ENCODE measurements at places on chromosomes 2 and 18. TPM values are rescaled to one million over a fixed set of nuclear protein-coding genes. Genes with fewer than 3 reads are reported as not detected.

DNA sequence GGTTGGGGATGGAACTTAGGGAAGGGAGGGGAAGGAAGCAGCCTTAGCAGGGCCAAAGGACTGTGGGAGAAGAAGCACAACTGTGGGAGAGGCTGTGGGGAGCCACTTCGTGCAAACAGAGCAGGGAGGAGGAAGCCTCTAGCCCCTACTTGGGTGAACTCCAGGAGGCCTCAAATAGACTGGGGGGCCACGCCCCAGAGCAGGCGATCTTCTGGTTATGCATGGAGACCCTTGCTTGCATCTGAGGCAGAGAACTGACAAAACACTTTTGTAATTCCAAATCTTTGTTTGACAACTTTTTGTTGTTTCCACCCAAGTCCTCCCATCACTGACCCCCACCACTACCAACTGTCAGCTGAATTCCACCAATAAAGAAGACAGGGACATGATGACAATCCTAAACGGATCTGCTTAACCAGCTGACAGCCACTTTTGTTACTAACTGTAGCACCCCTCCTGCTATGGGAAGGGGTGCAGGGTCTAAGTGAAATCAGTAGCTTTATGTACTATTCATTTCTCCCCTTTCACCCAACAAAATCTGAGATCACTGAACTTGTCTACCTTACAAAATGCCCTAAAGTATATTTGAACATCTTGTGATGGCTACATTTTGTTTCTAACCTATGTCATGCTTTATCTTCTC, 80.5 kb upstream of the CPO start:
- DNase-seq: no peak

DNA sequence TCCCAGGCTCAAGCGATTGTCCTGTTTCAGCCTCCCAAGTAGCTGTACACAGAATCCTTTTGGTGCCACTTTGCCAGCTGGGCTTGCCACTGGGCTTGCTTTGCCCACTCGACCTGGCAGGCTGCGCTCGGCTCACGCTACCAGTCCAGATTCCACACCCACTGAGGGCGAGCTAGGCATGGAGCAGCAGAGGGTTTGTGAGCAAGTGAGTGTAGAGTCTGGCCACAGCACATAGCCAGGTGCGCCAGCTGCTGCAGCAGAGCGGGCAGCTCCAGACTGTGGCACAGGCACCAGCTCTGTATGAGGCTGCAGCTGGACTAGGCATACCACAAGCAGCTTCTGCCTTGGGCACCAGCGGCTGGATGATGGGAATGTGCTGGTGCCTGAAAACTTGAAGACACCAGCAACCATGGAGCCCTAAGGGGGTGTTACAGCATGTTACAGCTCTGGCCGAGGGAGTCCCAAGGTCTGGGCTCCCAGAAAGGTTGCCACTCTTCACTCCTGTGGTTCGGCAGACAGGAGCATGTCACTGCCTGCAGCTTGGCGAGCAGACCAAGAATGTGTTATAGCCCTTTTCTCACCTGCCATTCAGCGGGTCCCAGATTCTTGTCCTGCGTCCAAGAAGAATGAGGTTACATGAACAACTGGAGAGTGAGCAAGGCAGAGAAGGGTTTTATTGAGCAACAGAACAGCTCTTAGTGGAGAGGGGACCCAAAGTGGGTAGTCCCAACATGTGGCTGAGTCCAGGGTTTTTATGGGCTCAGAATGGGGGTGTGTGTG, 12.9 kb downstream of the SMARCAL1 start:
- no peak for DNase-seq

GRCh38 chr2:182715121-182715891, 751 bp upstream of the DNAJC10 start:
- DNase-seq: no peak

DNA sequence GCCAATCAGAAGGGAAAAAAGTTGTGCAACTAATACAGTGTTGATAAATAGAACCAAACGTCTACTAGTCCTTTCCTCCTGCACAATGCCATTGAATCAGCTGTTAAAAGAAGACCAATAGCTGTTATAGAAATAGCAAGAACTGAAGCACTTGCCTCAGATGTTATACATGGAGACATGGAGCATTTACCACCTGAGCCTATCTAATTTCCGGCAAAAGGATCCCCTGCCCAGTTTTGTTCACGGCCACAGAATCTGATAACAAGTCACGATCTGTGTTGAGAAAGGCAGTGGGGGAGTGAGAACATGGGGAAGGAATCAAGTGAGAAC, 285.4 kb downstream of the ZEB2 start:
- no peak for DNase-seq

GRCh38 chr2:1988049-1988448, 243.7 kb upstream of the PXDN start:
- no peak for DNase-seq

DNA sequence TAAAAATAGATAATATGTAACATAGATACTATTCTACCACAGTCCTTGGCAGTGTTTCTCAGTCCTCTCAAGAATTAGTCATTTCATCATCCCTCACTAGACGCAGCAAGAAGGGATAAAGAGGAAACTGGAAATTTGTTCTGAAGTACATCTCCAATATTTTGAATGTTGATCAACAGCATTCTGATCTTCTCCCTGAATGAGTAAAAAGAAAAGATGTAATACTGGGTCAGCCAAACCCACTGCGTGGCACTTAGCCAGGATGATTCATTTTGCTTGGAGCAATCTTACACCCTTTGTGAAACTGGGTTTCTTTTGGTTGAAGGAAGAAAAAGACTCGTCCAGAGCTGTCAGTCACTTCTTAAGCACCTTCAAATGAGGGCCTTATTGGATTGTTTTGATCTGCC, 54.1 kb downstream of the TAF1B start:
- DNase-seq: peak; percentile 88

- no peak for DNase-seq
Measured at GRCh38 chr18:46458472-46458871, 198.5 kb downstream of the LOXHD1 start.

DNA sequence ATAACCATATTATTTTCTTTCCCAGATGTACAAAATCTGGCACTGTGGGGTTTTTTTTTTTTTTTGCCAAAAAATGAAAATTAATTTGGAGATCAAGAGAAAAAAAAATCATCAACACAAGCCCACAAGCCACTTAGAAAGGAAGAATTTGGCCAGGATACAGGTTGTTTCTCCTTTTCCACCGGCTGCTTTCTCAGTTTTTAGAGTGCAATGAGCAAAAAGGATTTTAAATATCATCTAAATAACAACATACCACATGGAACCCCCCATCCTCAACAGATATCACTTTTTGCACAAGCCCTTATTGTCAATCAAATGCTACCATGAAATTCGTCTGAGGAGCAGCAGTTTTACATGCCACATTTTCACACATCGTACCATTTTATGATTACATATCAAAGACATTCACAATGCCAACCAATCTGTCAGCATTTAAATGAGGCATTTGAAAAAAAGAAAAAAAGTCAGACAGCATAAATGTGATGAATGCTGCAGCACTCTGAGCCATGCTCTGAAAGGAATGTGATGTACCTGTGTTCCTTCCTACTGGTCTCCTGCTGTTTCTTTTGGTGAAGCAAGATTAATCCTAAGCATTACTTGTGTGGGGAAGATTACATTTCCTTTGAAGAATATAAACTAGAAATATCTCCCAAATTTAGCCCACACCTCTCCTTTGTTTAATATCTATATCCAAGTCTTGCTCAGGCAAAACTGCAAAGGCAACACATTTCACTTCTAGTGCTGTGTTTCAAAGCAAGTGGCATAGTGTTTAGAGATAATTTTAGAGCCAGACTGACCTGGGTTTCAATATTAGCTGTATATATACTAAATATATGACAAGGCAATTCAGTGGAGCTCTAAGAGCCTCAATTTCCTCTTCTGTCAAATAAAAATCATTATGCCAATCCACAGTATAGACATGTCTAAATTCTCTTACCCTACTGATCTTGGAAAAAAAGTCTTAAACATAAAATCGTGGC, 391.3 kb downstream of the CMPK2 start:
- no peak for DNase-seq

GRCh38 chr18:21257386-21257785, 15.4 kb downstream of the GREB1L start:
- no peak for DNase-seq

GRCh38 chr2:112472547-112473263, 9.3 kb upstream of the TTL start:
- no peak for DNase-seq

The YIPF4 gene
- total RNA-seq: 23.7 TPM

The GPBAR1 gene
- 37.8 TPM for total RNA-seq

The ANKRD30B gene
- 7.2 TPM for total RNA-seq

The CD8B2 gene
- total RNA-seq: not detected

The PRKAG3 gene
- total RNA-seq: not detected

The SOCS6 gene
- total RNA-seq: 16.6 TPM

The SH2D6 gene
- 1.1 TPM for total RNA-seq

The POTEJ gene
- total RNA-seq: not detected

The ARHGEF4 gene
- 16.3 TPM for total RNA-seq

The LCT gene
- total RNA-seq: not detected

The MAPRE2 gene
- 18.9 TPM for total RNA-seq

Measured in tibial nerve (tissue), 4 donors.